ENCODE measurements at places on chromosomes 3 and 15.

DNA sequence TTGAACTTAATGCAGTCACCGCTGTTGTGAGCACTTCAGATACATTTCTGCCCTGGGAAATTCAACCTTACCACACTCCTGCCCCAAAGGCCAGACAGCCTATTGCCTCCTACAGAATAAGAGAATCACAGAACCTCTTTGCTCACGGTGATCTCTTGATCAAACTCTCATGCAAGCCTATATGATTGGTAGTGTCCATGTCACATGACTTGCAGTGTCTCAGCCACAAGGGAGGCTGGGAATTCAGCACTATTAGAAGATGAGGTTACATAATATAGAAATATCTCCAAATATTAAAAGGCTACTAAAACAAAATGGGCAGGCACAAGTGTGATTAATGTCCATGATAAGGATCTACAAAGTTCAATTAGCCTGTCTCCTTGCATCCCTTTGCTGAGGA lies 3.8 kb upstream of the PCOLCE2 start:
- DNase-seq = no peak

DNA sequence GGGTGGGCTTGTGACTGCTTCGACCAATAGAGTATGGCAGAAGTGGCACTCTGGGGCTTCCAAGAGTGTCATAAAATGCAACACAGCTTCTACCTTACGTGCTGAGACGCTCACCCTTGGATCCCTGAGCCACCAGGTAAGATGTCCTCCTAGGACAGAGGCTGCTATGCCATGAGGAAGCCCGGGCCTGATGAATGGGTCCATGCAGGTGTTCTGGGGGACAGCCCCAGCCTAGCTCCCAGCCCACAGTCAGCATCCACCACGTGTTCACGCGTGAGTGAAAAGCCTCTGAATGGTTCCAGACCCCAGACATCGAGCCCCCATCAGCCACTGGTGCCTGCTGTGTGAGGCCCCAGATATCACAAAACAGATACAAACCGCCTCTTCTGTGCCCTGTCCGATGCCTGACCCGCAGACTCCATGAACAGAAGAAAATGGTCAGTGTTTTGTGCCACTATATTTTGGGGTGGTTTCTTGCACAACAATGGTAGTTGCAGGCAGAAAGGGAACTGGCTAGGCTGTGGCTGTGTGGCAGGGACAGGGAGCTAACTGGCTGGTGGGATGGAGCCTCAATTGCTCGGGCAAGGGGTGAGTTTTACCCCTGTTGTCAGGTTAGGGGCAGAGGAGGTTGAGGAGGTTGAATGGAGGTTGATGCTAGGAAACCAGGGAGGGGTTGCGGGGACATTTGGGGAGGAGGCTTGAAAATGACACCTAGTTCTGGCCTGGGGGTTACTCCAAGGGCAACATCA lies 92.2 kb downstream of the LINGO1 start:
- no peak for DNase-seq

GRCh38 chr15:28930011-28930410 lies 44.2 kb downstream of the APBA2 start:
- DNase-seq = no peak

GRCh38 chr3:167166594-167167253 lies 213.4 kb downstream of the ZBBX start:
- DNase-seq = no peak

DNA sequence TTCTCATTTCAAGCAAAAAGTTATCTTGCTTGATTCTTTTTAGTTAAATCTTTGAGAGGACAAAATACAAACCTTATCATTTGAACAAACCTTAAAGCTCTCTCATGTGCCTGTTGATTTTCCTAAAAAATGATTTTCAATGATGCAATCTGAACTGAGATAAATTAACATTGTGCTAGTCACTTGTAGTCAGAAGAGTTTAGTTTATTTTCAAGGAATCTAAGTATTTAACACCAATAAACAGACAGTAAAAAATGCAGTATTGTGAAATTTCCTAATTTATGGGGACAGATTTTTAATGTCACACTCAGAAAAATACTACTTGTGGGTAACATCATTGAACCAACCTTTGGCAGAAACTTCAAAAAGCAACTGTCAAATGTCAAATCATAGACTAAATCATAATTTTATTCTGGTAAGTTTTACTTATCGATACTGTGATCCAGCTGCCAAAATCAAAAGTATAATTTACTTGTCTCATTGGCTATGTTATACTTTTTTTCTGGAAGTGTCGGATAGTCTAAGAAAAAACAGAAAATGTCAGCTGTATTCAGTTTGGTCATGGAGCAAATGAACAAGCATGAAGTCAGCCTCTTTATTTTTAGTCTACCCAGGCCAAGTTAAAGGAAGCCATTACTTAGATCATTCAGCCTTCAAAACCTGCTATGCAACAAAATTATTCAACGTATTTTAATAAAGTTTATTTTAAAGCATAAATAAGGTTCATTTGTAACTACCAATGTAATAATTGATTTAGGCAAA lies 52.4 kb upstream of the FNDC3B start:
- no peak for DNase-seq

DNA sequence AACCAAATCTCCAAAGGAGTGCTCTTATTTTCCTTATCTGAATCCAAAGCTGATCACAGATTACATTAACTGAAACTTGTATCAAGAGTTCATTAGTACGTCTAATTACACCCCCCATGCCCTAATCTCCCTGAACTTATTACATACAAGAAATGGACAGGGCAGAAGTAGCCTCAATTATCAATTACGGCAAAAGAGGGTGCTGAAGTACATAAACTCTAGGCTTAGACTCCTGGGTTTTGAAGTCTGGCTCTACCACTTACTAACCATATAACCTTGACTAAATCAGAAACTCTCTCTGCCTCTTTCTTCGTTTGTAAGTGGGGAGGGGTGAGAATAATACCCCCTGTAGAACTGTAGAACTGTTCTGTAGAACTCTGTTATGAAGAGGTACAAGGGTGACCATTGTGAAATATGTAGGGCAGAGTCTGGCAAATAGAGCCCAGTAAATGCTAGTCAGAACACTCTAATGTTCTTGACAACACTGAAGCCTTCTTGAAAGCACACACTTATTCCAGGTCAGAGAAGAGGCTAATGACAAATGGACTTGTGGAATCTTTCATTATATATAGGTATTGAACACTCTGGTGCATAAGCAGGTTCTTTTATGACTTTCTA lies 19.6 kb upstream of the OR5K4 start:
- peak; percentile 45 for DNase-seq

DNA sequence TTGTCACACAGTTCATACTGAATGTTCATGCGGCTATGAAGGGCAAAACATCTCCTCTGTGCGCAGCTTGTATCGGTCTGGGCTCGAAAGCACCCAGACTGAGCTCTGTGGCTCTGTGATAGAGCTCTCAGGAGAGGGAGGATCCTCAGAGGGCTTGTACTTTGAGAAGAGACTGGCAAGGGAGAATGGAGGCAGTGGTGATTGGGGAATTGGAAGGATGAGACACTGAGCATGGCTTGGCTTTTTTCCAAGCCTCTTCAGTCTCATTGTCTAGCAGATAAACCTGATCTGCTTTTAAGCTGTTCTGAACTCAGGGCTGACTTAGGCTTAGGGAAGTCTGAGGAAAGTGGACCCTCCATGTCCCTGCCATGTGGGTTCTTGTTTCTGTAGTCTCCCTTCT lies 43.0 kb downstream of the RAD54L2 start:
- DNase-seq = peak; percentile 45

DNA sequence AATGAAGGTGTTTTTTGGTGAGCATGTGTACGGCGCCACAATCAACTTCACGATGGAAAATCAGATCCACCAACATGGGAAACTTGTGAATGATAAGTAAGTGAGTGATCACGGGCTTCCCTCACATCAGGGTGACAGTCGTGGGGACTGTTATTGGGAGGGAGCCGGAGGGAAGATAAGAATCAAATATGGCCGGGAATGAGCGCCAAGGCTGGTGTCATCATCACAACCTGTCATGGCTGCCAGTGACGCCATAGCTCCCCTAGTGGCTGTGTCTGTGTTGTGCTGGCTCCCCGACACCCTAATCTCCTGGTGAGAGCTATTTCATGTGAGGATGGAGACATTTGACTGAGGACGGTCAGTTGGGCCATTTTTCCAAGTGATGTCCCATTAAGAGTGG lies 168.5 kb downstream of the SV2B start:
- no peak for DNase-seq

DNA sequence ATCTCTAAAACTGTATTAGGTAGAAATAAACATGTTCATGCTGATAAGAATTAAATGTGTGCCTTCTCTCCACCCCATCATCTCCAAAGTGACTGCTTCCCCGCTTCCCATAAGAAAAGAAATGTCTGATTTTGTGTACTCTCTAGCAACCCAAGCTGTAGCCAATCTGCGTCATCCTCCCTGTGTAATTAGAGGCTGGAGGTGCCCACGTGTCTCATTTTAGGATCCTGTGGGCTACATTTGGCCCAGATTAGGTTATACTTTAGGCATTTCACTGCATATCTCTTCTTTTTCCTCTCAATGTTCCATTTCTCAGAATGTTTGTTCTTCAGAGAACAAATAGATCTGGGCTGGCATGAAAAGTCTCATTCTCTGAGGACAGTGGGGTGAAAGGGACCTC lies 19.3 kb upstream of the ZNF148 start:
- DNase-seq = peak; percentile 16

- DNase-seq = no peak
These were observed 178.7 kb upstream of the TLE3 start for GRCh38 chr15:70276401-70276800.

Data from iris pigment epithelial cell (primary cell).